ENCODE measurements at places on chromosomes 4 and X. TPM values are rescaled to one million over a fixed set of nuclear protein-coding genes. Genes with fewer than 3 reads are reported as not detected.

Gene EGF
- total RNA-seq: not detected

Gene IL13RA2
- not detected for total RNA-seq

Gene TMSB4X
- total RNA-seq: 5,535 TPM

Gene PDCL2
- not detected for total RNA-seq

Gene TMPRSS11F
- total RNA-seq: not detected

Gene ASMT
- not detected for total RNA-seq

Gene BOD1L1
- total RNA-seq: 24.2 TPM

Gene ASIC5
- total RNA-seq: not detected

Gene IL2RG
- 144 TPM for total RNA-seq

Gene SCOC
- 44.7 TPM for total RNA-seq

Gene ATP8A1
- total RNA-seq: 27.6 TPM

Gene APOO
- total RNA-seq: 49.5 TPM

GRCh38 chr4:2046031-2046961, 12.8 kb upstream of the NAT8L start:
- peaks cover 2% of the 10 kb centered on the region for H3K4me1 ChIP-seq
- H3K36me3 ChIP-seq: no peaks in the 10 kb centered on the region
- DNase-seq: no peak
- no peak overlapping the region for H3K4me3 ChIP-seq

GRCh38 chr4:68175562-68176155, 46.0 kb upstream of the TMPRSS11F start:
- no peak overlapping the region for H3K27ac ChIP-seq
- H3K4me1 ChIP-seq: peaks cover 3% of the 10 kb centered on the region
- no peaks in the 10 kb centered on the region for H3K36me3 ChIP-seq
- DNase-seq: peak; percentile 75
- peaks cover 21% of the 10 kb centered on the region for H3K27me3 ChIP-seq

DNA sequence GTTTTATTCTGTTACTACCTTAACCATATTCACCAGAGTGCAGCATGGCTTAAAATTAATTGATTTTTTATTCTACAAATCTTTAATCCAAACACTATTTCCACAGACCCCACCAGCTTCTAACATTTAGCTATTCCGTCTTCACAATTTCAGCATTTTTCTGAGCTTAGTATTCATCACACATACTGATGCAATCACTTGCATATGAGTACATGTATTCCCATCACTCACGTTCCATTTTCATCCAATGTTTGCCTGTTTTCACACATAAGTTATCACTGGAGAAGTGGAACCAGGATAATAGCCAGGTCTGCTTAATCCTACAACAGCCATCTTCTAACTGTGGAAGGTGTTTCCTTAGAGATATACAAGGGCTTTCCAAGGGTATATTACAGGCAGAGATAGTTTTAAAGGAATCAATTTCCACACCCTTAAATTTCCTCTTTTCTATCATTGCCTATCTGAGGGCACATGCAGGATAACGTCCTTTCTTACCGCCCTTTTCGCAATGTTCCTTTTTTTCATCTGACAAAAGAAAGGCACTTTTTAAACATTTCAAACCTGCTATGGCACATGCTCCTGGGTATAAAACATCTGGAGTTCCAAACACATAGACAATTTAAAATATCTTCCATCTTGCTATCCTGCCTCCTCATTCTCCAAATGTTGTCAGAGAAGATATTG, 115.8 kb downstream of the CORIN start:
- H3K4me3 ChIP-seq: no peak overlapping the region

GRCh38 chr4:89486673-89487072, 179.1 kb upstream of the GPRIN3 start:
- H3K4me1 ChIP-seq: peaks cover 4% of the 10 kb centered on the region
- DNase-seq: no peak
- H3K36me3 ChIP-seq: no peaks in the 10 kb centered on the region
- H3K4me3 ChIP-seq: no peak overlapping the region

- H3K4me1 ChIP-seq: peaks cover 52% of the 10 kb centered on the region
- H3K27ac ChIP-seq: peak within 1 kb of the TSS; percentile 84
- peak; percentile 99 for DNase-seq
- peaks cover 17% of the 10 kb centered on the region for H3K36me3 ChIP-seq
Observed at GRCh38 chr4:2241410-2242353, at the start of the genes HAUS3 and POLN. TSS of gene HAUS3 (minus strand) at chr4:2242121. CDS start at chr4:2240946, 1,175 bp downstream. TSS of gene POLN (minus strand) at chr4:2242121. CDS start at chr4:2229231, 12,890 bp downstream.

DNA sequence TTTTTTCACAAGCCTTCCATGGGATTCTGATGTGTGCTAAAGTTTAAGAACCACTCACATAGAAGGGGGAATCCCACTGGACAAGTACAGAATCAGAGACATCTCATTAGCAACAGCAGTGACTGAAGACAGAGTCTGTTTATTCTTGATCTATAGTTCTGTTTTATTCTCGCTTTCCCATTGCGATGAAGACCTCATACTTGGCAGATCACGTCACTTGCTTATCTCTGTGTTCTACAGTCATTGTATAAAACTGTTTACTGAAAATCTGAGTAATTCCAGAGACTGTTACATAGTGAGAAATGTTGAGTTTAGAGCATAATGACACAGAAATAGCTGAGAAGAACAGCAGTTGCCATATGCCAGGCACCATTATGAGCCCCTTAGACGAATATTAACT, 185.5 kb downstream of the PTTG2 start:
- no peak overlapping the region for H3K4me3 ChIP-seq
- no peaks in the 10 kb centered on the region for H3K27me3 ChIP-seq
- no peak for DNase-seq

DNA sequence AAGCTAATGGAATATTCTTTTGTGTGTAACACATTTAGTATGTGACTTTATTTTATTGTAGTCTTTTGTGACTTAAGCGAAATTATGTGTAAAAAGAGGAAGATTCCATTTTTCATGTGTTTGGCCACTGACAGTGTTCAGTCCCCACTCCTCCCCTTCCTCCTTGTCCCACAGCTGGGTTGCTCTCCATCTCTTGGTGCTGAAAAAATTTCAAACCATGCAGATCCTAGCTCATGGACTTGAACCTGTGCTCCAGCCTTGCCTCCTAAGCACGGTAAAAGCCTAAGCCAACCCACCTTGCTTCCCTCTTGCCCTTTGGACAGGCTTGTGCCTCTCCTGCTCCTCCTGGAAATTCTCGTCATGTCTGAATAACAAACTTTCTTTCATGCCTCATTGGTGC, 2008.5 kb upstream of the TENM3 start:
- no peaks in the 10 kb centered on the region for H3K4me1 ChIP-seq
- H3K27ac ChIP-seq: no peak overlapping the region
- no peak overlapping the region for H3K4me3 ChIP-seq
- no peak for DNase-seq
- H3K27me3 ChIP-seq: no peaks in the 10 kb centered on the region
- no peaks in the 10 kb centered on the region for H3K36me3 ChIP-seq

DNA sequence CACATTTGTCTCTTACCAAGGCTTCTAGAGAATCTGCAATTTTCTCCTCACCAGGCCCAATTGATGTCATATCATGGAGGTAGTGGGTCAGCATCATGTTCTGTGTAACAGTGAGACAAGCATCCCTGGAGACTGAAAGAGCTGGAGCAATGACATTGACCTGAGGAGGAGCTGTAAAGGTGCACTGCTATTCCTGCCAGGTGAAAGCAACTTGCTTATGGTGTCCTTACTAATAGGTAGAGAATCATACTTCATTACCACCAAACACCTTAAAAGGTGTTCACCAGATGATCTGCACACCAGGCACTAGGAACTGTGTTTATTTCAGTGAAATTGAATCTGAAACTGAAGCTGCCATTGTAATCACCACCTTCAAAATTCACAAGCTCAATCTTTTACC, 188.7 kb downstream of the AFAP1 start:
- H3K36me3 ChIP-seq: peaks cover 6% of the 10 kb centered on the region
- H3K27ac ChIP-seq: no peak overlapping the region
- H3K4me1 ChIP-seq: peaks cover 34% of the 10 kb centered on the region
- no peak overlapping the region for H3K4me3 ChIP-seq
- no peak for DNase-seq

DNA sequence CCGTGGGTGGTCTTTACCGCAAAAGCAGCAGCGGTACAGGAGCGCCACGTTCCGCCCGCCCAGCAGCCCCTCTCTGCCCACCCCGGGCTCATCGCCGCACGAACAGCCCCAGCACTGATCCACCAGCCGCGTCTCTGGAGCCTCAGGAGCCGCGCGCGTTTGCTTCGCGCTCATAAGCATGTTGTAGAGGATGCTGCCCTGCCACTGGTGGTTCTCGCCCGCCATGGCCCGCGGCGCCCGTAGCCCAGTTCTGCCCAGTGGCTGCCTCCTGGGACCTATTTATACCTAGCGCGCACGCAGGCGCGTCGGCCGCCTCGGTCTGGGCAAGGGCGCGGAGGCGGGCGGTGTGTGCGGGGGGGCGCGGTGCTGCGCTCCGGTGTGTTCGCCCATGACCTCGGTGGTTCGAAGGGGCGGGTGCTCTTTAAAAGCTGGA, at the start of gene NR0B1:
Gene NR0B1 (minus strand): TSS at position 252 of the 433 bp plus-strand sequence. CDS start 27 bp downstream, at position 225.
- H3K36me3 ChIP-seq: no peaks in the 10 kb centered on the region
- no peak within 1 kb of the TSS for H3K4me3 ChIP-seq
- no peak within 1 kb of the TSS for H3K27ac ChIP-seq
- H3K4me1 ChIP-seq: peaks cover 3% of the 10 kb centered on the region
- DNase-seq: no peak

GRCh38 chrX:10892621-10893225, 218.4 kb upstream of the HCCS start:
- H3K27ac ChIP-seq: no peak overlapping the region
- H3K4me3 ChIP-seq: no peak overlapping the region
- no peak for DNase-seq
- H3K4me1 ChIP-seq: no peaks in the 10 kb centered on the region

DNA sequence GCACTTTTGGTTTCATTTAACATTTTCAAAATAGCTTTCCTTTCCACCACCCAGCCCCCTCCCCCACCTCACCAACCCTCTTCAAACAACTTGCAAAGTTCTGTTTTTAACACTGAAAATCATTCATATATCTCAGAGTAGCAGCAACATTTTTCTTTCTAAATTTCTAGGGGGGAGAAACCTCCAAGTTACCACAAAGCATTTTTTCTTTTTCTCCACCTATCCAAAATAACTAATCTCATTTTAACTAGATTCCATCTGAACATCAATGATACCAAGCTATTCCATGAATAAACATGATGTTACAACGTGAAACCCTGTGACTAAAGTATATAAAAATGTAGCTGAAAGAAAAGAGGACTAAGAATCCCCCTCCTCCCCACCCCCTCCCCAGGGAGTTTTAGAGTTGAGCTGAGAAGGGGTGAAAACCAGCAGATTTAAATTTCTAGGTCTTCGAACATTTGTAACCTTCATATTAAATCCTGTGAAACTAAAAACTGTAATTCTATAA, 5.2 kb downstream of the LDB2 start:
- H3K27me3 ChIP-seq: peaks cover 2% of the 10 kb centered on the region
- peak overlapping the region; percentile 15 for H3K4me3 ChIP-seq
- peak; percentile 53 for DNase-seq

- H3K4me3 ChIP-seq: no peak overlapping the region
- no peaks in the 10 kb centered on the region for H3K4me1 ChIP-seq
- no peak for DNase-seq
- H3K27ac ChIP-seq: no peak overlapping the region
- H3K27me3 ChIP-seq: peaks cover 23% of the 10 kb centered on the region
- H3K36me3 ChIP-seq: no peaks in the 10 kb centered on the region
Observed at GRCh38 chr4:17206829-17207801, 304.8 kb downstream of the QDPR start.

GRCh38 chr4:55107054-55107453, 18.3 kb downstream of the KDR start:
- H3K4me1 ChIP-seq: no peaks in the 10 kb centered on the region
- no peak overlapping the region for H3K27ac ChIP-seq
- H3K36me3 ChIP-seq: no peaks in the 10 kb centered on the region
- peaks cover 3% of the 10 kb centered on the region for H3K27me3 ChIP-seq

DNA sequence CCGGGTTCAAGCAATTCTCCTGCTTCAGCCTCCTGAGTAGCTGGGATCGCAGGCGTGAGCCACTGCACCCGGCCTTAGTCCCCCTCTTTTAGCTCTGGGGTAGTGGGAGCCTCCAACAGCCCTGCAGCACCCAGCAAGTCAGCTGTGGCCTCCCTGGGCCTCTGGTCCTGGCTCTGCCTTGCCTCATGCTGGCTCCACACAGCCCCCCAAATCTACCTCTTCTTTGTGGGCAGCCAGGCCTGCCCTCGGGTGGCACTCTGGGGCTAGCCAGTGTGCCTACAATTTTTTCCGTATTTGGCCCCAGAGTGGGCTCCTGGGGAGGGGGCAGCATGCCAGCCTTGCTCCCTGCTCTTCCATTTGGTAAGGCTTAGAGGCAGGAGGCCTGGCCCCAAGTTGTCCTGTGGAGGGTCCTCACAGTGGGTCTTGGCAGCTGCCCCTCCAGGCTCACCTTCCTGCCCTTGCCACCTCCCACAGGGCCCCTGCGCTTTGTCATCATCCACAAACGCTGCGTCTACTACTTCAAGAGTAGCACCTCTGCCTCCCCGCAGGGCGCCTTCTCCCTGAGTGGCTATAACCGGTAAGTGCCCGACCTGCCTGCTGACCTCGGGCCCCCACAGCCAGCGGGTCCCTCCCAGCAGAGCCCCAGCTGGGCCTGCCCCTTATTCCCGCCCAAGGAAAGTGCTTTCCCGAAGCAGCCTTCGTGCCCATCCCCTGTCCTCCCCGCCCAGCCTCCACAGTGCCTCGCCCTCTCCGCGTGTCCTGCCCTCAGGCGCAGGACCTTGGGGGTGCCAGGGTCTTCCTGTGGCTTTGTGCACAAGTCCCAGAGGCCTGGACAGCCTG, 21.0 kb upstream of the ADD1 start:
- H3K4me1 ChIP-seq: peaks cover 4% of the 10 kb centered on the region
- H3K36me3 ChIP-seq: peaks cover 23% of the 10 kb centered on the region
- DNase-seq: no peak
- H3K27me3 ChIP-seq: no peaks in the 10 kb centered on the region
- H3K27ac ChIP-seq: no peak overlapping the region

- H3K4me1 ChIP-seq: no peaks in the 10 kb centered on the region
- H3K4me3 ChIP-seq: no peak overlapping the region
- H3K27ac ChIP-seq: no peak overlapping the region
Observed at GRCh38 chr4:56671373-56671772, 9.7 kb downstream of the HOPX start.

DNA sequence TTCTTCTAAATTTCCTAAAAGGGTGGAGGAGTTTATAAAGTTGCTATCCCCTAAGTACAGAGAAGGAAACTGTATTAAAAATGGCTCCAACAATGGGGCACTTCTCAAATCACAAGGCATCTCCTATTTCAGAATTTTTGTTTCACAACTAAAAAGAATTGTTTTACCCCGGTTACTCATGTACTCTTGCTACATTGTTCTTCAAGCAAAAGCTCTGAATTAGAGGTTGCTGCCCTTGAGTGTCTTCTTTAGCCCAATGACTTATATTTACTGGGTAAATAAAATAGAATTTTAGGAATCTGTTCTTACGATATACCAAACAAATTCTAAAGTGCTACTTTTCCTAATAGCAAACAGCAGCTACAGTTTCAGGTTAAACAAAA, 67.5 kb downstream of the PPEF2 start:
- H3K4me1 ChIP-seq: no peaks in the 10 kb centered on the region
- no peak overlapping the region for H3K27ac ChIP-seq
